ENCODE measurements at places on chromosomes 12 and 14.

DNA sequence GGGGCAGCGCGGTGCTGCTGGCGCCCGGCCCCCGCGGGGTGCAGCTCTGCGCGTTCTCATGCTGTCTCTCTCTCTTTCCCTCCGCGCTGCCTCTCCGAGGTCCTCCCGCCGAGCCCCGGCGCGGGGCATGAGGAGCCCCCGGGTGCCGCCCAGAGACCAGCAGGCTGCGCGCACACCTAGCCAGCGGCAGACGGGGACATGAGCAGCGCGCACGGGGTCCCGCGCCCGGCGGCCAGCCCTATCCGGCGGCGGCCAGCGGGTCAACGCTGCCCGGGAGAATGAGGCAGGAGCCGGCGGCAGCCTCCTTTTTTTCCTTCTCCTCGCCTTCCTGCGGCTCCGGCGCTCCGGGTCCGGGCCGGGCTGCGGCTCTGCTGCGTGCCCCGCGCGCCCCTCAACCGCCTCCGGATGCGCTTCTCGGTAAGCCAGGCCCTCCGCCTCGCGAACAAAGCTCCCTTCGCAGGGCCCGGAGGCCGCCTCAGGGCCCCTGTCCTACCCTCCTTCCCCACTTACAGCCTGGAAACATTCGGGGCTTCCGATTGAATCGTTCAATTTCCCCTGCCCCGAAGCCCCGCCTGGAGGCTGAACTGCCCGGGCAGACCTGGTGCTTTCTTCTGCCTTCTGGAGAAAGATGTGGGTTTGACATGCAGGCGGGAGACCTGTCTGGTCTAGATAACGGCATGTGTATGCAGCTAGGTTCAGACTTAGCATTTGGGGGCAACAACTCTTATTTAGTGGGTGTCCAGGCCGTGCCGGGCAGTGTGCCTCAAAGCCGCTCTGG lies at the start of gene TUNAR:
Gene TUNAR (plus strand): TSS at position 72 of the 778 bp plus-strand sequence.
- DNase-seq, result no peak

GRCh38 chr12:26595806-26596205 lies 237.2 kb downstream of the ITPR2 start:
- DNase-seq, result no peak

- DNase-seq, result no peak
These were observed 167.4 kb upstream of the RGS6 start for GRCh38 chr14:71764701-71765382.

GRCh38 chr12:47744778-47745436 lies 13.8 kb downstream of the RAPGEF3 start:
- DNase-seq, result no peak

DNA sequence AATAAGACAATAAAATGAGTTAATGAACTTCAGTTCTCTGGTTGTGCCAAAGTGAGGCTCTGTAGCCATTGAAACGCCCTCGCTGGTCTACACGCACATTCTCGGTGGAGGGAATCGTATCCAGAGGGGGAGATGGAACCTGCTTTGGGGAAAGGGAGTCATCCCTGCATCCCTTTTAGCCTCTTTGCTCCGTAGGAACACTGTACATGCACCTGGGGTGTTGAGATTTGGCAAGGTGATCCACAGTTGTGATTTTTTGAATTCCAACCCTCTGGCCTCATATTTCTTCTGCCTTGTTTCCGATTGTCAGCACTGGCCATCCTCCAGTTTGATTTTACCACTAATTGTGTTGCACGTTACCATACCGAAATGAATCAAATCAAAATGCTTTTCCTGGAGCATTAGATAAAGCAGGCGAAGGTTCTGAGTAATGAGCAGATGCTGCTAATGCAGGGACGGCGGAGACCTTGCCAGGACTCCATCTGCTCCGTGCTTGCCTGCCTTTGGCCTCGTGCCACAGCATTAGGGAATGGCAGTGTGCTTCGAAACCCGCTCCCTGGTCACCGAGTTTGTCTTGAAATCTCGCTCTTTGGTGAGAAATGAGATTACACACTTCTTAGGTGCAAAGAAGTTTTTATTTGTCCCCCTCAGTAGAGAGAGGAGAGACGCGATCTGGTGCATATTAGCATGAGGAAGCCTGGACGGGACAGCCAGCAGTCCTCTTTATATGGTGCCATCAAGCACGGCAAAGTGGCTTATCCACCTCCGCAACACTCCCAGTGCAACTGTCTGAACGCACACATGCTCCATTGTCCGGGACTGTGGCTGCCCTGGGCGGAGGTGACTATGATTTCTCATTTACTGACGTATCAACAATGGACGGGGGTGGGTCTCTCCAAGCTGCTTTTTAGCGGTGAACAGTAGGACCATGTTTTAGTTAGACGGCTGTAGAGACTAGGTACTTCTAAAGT lies 59.1 kb downstream of the FBXW8 start:
- no peak for DNase-seq

DNA sequence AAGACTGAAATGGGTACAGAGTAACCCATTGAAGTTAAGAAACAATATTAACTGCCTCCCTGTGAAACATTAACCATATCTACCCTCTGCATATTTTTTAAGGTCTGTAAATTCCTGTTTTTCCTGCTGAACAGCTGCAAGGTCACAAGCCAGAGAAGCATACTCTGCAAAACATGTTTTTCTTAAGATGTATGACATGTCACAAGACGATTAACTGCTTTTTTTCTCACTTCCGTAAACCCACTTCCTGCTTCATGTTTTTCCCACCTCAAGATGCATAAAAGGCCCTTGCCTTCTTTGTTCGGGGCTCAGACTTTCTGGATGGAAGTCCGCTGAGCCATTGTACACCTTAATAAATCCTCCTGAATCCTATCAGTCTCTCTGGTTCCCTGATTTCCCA lies 504.7 kb upstream of the MIS18BP1 start:
- no peak for DNase-seq

DNA sequence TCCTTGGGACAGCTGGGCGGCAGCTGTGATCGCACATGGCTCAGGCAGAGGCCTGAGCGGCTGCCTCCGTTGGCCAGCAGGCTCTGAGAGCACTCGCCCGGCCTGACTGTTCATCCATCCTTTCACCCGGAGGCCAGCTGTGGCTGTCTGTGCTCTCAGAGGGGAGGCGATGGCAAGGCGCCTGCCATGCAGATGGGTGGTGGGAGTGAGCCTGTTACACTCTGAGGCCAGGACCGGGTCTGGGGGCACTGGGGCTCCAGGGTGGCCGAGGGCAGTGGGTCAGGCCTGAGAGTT lies 292.3 kb downstream of the TMEM121 start:
- DNase-seq, result no peak

- DNase-seq, result no peak
These were observed 24.4 kb upstream of the TBX5 start for GRCh38 chr12:114430306-114430705.

GRCh38 chr14:90506748-90507147 lies 109.9 kb downstream of the CALM1 start:
- no peak for DNase-seq

GRCh38 chr12:69888901-69889300 lies 63.9 kb downstream of the MYRFL start:
- DNase-seq, result no peak

GRCh38 chr12:53212931-53213330 lies 5.9 kb upstream of the ITGB7 start:
- no peak for DNase-seq

GRCh38 chr12:68924546-68924945 lies 8.4 kb downstream of the CPM start:
- DNase-seq, result no peak

GRCh38 chr12:53568809-53569557 lies 57.2 kb downstream of the ATF7 start:
- DNase-seq, result no peak

DNA sequence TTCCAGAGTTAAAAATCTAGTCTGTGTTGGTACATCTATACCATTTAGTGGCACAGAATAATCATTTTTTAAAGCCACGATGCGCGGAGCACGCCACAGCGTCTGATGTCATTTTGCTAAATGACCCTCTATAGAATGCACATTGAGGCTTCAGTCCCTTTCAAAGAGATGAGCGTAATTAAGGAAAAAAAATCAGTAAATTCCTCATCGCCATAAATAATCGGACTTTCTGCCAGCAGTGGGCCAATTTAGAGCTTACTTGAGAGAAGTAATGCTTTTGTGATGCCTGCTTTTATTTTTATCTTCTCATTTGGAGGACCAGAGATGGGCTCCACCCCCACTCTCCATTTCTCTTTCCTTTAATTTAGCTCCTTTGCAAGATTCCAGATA lies 4.0 kb downstream of the ASCL1 start:
- no peak for DNase-seq

DNA sequence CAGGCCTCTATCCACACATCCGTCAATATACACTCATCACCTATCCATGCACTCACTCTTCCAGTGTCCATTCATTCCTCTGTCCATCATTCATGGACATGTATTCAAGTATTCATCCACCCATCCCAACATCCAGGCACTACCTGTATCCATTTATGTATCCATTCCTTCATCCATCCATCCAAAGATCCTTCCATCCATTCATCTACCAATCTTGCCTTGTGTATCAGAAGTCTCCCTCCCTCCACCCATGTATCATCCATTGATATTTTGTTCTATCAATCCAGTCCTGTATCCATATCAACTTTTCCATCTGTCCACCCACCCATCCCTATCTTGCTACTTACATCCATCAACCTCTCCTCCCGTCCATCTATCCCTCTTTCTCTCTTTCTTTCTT lies 4.0 kb downstream of the BEGAIN start:
- DNase-seq, result no peak

GRCh38 chr14:64092940-64093339 lies 201.2 kb downstream of the ESR2 start:
- DNase-seq, result no peak

DNA sequence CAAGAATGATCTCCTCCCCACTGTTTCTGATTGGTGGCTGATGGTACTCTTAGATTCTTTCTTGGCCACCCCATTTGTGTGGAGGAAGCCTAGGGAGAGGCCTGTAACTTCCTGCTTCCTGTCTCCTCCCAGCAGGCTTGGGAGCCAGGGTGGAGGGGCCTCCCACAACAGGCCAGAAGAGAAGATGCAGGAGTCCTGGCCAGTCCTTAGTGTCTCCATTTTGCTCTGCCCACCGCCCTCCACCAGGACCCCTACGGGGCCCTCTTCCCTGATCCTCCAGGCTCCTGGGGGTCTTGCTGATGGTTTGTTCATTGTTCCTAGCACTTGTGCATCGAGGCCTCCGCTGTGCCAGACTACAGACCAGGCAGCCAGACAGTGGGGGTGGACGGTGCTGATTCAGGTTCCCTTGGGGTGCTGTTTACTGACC lies 6.8 kb downstream of the TSPAN9 start:
- no peak for DNase-seq

GRCh38 chr12:20269337-20270067 lies 98.8 kb upstream of the PDE3A start:
- DNase-seq, result no peak

- no peak for DNase-seq
These were observed 3.8 kb upstream of the GZMH start for GRCh38 chr14:24613241-24613640.

DNA sequence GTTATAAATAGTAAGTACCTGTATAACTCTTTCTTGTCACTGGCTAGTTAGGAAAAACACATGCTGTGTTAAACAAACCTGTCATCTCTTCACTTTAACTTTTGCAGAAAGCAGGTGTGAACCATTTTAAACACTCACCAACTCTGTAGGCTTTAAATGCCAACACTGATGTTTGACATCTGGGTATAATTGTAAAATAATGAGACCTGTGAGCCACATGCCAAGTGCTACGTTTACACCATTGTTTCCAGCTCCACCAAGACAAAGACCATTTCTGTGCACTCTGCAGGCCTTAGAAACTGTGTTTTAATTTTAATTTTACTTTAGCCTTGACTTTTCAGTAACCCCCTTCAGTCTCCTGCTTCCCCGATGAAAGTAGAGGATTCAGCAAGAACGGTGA lies 11.0 kb downstream of the TPH2 start:
- no peak for DNase-seq

- no peak for DNase-seq
These were observed 64.9 kb upstream of the PARP11 start for GRCh38 chr12:3938042-3938544.
